Activated T-helper 9 cell treated with anti-CD3 and anti-CD28 coated beads, Interleukin-2, amount 50 U/mL, for 16 hours (primary cell): ENCODE measurements at places on chromosomes 3 and 15.

- no peak for DNase-seq
Observed at GRCh38 chr3:155242342-155242741, 51.1 kb downstream of the STRIT1 start.

DNA sequence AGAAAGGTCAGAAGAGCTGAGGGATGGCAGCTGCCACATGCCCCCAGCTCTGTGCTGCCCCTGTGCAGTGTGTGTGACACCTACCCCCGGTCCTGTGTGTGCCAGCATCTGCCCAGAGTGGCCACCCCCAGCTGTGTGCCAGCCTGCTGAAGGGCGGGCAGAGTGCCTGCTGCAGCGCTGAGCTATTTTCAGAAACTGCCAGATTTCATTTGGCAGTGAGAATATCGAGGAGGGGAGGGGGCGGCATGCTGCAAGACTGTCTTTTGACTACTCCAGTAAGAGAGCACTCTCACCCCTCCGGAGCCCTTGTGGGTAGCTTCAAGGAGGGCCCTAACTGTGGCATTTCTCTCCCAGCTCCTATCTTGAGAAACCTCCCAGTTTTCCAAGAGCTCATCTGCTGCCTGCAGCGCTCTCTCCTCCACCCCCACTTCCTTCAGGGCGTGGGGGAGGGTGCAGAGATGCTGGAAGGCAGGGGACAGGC is 25.2 kb upstream of the DOCK3 start:
- no peak for DNase-seq

DNA sequence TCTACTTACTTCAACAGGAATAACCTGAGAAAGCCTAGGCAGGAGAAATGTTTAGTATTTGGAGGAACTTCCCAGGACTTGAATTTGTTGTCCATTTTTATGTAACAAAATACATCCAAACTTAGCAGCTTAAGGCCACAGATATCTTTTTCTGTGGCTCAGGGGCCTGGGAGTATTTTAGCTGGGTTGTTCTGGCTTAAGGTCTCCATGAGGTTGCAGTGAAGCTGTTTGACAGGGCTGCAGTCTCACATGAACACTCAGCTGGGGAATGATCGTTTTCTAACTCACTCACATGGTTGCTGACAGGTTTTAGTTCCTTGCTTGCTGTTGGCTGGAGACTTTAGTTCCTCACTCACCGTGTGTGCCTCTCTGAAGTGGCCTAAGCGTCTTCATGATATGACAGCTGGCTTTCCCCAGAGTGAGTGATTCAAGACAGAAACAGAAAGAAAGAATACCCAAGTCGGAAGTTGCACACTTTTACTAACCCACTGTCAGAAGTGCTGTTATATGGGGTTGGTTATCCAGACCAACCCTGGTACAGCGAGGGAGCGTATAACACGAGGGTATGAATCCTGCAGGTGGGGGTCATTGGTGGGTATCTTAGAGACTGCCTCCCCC is 229.7 kb upstream of the TBL1XR1 start:
- peak; percentile 31 for DNase-seq

GRCh38 chr3:52140769-52141168 is 13.5 kb downstream of the POC1A start:
- no peak for DNase-seq

DNA sequence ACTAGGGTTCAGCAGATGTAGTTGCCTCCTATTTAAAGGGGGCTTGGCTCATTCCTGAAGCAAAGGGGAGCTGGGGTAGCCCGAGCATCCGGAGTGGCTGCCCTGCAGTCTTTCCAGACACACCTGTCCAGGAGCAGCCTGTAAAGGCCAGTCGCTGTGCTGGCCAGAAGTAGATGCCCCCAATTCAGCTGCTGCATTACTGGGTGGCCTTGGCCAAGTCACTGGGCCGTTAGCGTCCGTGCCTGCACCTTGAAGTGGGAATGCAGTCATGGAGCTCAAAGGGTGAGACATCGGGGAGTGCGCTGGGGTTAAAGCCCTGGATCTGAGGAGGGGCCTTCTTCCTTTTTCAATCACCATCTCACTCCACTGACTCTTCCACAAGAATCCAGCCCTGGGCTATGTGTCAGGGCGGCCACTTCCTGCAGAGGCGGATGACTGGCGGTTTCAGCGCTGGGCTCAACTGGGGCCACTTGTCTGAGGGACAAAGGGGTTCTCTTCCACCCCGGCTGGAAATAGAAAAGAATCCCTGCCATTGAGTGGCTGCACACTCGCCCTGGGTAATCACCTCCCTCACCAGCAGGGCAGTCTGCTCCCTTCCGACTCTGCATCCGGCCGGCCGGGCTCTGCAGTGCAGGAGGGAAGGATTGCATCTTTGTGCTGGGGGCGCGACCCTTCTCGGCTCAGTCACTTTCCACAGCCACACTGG is 11.8 kb downstream of the ALDH1A3 start:
- DNase-seq, result no peak

GRCh38 chr3:187987924-187988323 is 166.0 kb upstream of the LPP start:
- peak; percentile 48 for DNase-seq

DNA sequence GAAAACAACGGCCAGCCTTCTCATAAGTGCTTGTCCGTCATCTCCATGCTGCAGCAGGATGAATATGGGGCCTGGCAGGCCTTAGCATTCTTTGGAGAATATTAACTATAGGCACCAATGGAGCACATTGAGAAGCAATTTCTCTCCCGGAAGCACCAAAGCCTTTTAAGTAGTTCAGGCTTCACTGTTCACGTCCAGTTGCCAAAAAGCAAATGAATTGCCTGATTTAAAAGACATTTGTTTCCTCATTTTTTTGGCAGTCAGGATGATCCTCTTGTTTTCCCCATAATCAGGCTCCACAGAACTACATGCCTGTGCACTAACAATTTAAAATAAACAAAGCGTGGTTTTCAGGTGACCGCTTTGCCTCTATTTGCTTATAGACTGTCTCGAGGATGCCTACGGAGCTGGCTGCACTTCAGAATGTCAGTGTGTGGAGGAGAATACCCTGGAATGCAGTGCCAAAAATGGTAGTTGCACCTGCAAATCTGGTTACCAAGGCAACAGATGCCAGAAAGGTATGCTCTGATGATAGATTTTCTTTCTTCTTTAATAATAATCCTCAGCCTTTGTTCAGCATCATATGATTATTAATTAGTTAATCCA is 725.2 kb upstream of the GOLIM4 start:
- no peak for DNase-seq

- no peak for DNase-seq
Observed at GRCh38 chr15:65740148-65740547, 51.9 kb downstream of the DENND4A start.

DNA sequence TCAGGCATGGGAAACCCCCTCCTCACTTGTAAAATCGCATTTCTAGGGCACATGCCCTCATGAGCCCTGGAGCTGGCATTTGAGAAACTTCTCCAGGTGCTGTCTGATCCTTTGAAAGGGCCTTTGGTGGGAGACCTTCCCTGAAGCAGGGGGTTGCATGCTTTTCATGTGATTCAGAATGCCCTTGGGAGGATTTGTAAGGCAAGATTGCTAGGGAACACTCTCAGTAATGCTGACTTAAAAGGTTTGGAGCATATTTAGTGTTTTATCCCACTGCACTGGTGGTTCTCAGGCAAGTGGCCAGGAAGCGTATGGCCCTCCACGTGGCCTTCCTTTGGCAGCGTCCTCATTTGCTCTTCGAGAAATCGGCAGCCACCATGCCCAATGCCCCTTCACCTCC is 164.1 kb downstream of the ARRDC4 start:
- no peak for DNase-seq

DNA sequence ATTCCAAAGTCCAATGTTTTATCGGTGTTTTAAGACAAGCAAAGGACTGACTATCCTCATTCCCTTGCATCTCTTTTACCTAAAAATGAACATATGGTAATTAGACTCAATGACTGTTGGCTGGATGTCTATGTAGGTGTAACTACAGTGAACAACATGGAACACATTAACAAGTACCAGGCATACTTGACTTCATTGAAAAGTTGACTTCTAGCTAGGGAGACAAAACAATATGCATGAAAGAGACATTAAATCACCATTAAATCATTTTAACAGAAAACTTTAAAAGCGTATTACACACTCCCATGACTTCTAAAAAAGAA is 34.3 kb upstream of the ANPEP start:
- DNase-seq, result no peak

DNA sequence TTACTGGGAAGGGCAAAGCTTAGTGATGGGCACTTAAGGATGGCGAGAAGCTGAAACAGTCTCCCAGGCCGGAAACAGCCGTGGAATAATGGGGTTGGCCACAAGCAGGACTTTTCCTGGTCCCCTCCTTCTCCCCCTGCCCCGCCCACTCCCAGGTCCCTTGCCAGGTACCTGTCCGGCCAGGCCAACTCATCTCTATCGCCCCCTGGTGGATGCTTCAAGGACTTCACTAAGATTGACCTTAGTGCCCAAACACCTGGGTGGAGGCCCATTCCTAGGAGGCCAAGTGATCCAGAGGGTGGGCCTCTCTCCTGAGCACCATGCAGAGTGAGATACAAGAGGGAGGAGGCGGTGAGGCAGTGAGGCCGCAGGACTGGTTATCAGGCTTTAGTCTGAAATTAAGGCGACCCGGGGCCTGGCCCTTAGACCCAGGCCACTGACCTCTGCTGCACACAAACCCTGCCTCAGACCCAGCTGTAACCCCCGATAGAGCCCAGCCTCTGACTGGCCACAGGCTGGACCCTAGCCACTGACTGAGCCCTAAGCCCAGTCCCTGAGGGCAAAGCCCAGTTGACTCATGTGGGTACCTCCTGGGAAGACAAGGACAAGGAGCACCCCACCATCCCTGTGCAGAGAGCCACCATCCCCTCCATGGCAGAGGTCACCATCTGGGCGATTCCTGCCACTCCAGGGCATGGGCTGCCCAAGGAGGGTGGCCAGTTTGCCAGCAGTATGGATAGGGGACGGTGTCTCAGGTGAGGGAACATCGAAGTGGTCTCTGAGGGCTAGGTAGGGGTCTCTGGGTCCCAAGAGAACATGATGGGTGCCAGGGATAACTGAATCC is 37.6 kb downstream of the VIPR1 start:
- peak; percentile 44 for DNase-seq

GRCh38 chr15:92520914-92521623 is 127.4 kb downstream of the ST8SIA2 start:
- DNase-seq, result no peak

DNA sequence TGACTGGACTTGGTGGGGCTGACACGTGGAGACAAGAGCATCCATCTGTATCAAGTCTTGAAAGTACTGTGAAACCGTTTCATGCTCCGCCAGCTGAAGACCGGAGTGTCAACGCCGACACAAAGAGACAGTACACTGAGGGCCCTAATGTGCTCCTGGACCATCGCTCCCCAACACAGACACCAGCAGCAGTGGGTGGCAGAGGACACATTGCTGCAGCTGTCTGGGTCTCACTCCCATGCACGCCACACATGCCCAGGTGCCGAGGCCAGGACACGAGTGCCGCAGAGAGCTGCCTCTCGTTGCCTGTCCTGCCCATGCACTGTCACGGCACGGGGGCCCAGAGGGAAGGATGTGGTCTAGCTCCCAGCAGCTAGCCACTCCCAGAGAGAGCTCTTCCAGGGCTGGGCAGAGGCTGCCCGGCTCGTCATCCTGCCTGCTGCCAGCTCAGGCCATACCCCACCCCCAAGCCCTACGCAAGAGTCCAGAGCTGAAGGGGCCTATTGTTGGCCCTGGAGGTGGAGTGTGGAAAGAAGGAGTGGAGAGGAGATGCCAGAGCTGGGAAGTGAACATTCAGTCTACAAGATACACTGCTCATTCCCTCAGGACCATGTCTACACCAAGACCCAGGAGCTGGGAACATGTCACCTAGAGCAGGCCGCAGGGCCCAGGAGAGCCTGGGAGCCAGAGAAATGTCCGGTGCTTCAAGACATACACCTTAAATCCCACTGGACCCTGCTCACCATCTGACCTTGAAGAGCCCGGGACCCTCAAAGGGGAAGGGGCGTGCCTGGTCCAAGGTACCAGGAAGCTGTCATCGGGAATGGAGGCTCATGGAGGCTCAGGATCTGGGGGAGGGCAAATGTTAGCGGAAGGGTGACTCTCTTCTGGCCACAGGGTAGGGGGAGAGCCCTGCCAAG is 7.7 kb downstream of the TNK2 start:
- no peak for DNase-seq

DNA sequence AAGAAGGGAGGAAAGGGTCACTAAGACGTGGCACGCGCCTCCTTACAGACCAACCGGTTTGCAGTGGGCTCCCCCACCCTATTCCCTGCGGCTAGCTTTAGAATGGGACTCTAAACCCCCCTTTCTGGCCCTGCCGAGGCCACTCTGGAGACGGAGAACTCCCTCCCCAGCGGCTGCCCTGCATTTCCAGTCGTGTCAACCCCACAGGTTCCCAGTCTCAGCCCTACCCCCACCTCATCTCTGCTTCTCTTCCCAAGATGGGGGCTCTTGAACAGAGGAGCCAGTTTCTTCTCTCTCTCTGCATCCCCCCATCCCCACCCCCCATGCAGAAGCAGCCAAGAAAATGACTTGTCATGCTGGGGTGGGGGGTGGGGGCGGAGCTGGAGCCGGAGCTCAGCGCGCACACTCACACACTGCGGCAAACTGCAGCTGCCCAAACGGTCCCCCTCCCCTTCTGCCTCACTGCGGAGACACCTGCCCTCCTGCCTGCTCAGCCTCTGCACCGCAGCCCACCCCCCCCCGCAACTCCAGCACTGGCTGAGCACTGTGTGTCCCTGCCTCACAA is 871 bp downstream of the MAP1A start:
- no peak for DNase-seq

DNA sequence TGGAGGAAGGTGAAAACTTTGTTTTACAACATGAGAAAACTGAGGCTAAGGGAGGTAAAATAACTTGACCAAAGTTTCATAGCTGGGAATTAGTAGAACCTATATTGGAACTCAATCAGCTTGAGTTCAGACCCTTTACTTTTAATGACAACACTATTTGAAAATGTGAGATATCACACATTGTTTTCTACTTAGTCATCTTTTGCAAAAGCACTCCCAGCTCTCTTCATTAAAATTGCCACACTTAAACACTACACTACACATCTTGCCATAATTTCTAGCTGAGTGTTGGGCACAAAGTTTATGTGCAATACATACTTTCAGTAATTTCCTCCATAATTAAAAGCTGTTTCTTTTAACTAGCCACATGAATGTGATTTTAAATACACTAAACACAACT is 230.4 kb upstream of the DCBLD2 start:
- DNase-seq, result no peak

GRCh38 chr3:117404141-117404540 is 694.6 kb downstream of the TUSC7 start:
- no peak for DNase-seq

DNA sequence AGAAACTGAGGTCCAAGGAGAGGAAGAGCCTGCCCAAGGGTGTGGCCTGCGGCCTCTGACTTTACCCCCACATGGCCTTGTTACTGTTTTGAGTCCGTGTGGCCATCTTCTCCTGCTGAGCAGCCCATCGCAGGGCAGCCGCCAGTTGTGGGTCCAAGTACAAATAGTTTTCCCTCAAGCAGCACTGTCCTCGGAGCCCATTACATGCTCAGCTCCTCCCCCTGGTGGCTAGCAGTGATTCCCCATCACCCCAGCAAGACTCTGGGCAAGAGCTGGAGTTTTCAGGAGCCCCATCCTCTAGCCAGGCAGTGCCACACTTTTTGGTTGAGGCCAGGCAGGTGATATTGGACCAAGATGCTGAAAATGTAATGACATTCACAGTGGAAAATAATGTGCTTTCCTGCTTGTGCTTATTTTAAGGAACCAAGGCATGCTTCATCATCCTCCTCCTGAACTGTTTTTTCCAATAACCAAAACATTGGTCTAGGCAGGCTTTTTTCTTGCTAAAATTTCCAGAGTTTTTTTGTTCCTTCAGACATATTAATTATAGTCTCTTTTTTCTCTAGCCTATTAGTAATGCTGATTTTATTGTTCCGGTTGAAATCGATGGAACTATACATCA is 23.2 kb upstream of the VILL start:
- DNase-seq, result peak; percentile 5
